ENCODE measurements at places on chromosomes 11 and 22.

DNA sequence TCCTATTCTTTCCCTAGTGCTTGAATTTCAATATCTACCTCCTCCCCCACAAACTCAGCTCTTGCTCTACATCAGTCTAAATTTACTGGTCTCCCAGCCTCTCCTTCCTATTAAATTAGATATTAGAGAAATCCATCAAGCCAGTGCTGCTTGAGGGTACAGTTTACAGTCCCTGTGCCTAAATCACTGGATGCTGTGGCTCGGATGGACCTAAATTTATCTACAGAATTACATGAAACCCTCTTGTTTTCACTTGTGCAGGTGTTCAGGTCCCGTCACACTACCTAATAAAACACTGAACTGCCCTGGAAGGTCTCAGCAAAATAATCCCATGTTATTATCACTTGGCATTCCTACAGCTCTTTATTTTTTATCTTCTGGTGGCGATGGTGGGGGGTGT lies 134.7 kb upstream of the E2F8 start:
- no peak for DNase-seq

GRCh38 chr11:7208391-7208790 lies 43.3 kb upstream of the SYT9 start:
- peak; percentile 0 for DNase-seq

DNA sequence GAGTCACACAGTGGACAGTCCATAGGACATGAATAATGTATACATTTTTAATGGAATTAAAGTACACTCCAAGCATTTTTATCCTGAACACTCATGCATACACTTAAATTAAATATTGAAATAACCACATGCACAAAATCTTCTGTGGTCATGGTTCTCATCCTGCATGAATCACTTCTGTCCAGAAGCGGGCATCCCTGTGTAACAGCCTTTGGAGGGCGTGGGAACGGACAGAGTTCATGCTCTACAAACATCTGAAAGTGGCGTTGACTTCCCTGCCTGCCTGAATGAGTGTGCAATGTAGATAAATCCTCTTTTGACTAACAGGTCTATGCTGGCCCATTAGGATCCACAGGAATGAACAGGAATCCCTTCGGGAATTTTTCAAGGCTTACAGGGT lies 780.2 kb downstream of the BRD1 start:
- DNase-seq: peak; percentile 19

GRCh38 chr11:105074166-105074530 lies 29.0 kb upstream of the CARD16 start:
- no peak for DNase-seq

- DNase-seq: no peak
Measured at GRCh38 chr11:69968396-69969347, 109.4 kb upstream of the ANO1 start.

DNA sequence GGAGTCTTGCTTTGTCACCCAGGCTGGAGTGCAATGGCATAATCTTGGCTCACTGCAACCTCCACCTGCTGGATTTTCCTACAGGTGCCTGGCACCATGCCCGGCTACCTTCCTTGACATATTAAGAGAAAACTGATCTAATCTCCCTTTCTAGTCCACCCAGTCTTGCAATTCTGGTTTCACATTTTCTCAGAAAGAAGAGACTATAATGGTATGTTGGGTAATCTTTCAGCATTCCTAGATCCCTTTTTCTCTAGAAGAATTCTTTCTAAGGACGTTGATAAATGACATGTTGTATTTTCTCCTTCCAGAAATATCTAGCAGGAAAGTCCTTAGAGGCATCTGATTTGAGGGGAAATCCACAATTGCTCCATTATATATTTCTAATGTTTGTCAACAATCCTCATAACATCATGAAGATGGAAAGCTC lies 10.4 kb upstream of the HSPA8 start:
- no peak for DNase-seq

DNA sequence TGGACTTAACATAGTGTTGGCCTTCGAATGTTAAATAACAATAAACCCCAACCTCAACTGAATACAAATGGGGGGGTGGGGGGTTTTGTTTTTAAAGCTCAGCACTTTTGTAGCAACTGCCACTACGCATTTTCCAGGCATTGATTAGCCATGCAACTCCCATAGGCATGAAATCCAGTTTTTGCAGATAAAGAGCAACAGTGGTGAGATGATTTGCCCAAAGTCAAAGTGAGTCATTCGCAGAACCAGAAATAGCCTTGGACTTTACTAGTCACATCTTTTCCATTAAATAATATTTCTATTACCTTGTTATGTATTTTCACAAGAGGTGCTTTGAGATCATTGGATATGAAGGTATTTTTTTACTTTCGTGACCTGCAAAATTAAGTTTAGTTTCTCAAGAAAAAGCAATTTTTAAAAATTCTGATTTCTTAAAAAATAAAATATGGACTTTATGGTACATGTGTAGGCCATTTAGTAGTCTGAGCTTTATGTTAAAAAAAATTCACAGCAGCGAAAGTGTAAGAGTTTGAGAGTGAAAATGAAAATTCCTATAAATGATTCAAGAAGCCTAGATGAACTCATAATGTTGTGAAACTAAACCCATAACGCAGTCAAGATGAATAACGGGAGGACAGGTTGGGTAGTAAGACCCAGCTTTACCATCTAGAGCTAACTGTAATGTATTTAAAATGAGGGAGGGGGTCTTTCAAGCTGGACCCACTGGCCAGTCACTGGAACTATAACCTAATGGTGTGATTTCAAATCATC lies 1.9 kb upstream of the PHF21A start:
- DNase-seq: no peak

GRCh38 chr11:61958590-61958989 lies 8.4 kb downstream of the BEST1 start:
- no peak for DNase-seq

DNA sequence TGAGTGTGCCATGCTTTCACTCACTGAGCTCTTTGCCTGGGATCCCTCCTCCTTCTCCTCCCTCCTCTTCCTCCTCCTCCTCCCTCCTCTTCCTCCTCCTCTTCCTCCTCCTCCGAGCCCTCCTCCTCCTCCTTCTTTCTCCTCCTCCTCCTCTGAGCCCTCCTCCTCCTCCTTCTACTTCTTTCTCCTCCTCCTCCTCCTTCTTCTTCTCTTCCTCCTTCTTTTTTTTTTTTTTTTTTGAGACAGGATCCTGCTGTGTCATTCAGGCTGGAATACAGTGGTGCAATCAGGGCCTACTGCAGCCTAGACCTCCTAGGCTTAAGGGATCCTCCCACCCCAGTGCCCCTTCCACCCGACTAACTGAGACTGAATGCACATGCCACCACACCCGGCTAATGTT lies 62.3 kb downstream of the DEUP1 start:
- DNase-seq: no peak

GRCh38 chr22:26724414-26724813 lies 67.0 kb downstream of the MIAT start:
- DNase-seq: no peak

- no peak for DNase-seq
Measured at GRCh38 chr11:44936525-44936924, 14.2 kb downstream of the TP53I11 start.

- DNase-seq: no peak
Measured at GRCh38 chr11:83558281-83558680, 272.1 kb upstream of the CCDC90B start.

DNA sequence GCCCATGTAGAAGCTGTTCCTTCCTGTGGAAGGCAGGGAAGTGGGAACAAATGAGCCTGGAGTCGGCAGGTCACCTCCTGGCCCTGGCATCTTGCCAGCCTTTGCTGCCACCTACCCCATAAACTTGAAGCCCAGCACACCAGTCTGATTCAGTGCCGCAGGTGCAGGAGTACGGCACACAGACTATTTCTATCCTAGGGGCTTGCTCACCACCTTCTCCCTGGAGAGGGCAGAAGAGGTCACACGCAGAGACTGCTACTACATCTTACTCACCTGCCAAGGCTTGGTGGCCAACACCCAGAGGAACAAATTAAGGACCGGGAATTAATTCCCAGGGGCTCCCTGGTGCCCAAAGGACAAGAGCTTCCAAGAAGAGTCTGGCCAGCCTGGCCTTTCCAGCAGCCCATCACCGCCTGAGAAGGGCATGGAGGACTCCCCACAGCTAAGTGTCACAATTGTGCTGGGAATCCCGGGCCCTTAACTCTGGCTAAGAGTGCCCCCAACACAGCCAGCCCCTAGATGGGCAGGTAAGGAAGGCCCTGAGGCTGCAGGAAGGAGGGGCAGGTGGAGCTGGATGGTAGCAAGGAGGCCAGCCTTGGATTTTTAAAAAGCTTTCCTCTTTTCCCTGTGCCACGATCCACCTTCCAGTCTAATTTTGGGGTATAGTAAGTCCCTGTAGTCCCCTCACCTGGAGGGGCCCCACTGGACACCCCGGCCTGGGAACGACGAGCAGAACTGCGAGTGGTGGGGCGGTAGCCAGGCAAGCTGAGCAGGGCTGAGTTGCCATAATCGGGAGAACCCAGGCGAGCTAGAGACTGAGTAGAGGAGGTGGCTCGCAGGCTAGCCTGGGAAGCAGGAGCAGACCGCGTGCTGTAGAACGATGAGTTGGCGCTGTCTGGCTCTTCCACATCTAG lies 6.9 kb downstream of the IL18BP start:
- DNase-seq: peak; percentile 72

- DNase-seq: peak; percentile 34
Measured at GRCh38 chr11:82701847-82702520, 31.7 kb downstream of the FAM181B start.

- no peak for DNase-seq
Measured at GRCh38 chr22:48152164-48152775, 1389.8 kb downstream of the TBC1D22A start.

DNA sequence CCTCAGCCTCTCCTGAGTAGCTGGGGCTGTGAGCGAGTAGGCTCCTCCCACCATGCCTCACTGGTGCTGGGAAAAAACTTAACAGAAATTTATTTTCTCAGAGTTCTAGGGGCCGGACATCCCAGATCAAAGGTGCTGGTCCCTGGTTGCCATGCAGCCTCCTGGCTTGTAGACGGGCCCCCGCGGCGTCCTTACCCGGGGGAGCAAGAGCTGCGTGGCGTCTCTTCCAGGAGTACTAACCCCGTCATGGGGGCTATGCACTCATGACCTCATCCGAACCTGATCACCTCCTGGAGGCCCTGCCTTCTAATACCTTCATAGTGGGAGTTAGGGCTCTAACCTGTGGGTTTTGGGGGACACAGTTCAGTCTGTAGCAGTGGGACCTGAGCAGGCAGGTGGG lies 2.6 kb downstream of the TRABD start:
- DNase-seq: no peak

DNA sequence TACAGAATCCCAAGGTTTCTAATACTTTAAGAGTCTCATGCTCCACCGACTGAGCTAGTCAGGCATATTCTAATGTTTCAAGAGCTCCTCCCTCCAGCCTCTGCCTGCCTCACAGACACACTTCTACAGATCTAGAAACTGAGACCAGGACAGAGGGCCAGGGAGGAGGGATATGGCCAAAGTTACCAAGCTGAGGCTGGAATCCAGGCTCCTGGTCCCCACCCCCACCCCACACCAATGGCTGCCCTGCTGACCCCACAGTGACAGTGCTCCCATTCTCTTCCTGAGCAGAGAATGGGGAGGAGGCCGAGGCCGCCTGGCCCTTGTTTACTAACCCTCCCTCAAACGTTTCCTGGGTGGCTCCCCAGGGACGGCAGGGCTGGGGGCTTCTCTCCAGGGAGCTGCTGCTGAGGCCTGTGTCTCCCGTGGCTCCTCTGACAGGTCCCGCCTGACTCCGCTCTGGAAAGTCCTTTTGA lies 2.2 kb downstream of the PLEKHB1 start:
- peak; percentile 41 for DNase-seq

DNA sequence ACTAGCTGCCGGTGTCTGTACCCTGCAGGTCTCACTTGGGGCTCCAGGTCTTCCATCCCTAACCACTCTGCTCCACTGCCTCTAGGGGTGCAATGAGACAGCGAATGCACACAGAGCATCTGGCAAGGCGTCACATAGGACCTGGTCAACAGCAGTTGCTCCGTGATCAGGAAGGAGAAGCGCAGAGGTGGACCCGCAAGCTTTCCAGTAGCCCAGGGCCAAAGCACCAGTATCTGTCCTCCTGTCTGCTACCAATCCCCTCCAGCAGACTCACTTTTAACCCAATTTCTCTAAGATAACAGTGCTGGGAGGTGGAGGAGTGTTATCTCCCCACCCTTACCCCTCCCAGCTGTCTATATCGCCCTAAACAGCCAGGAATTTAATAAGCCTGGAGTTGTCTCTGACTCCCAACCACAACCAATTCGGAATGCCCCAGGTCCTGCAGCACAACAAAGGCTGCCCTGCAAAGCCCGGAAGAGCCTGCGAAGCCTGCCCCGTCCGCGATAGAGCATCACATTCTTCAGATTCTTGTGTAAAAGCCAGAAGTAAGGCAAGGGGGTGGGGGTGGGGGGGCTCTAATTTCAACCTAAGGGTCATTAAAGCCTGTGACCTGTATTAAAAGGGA lies 19.3 kb downstream of the MYH9 start:
- no peak for DNase-seq

GRCh38 chr22:30474121-30474520 lies 2.3 kb upstream of the SEC14L3 start:
- no peak for DNase-seq

DNA sequence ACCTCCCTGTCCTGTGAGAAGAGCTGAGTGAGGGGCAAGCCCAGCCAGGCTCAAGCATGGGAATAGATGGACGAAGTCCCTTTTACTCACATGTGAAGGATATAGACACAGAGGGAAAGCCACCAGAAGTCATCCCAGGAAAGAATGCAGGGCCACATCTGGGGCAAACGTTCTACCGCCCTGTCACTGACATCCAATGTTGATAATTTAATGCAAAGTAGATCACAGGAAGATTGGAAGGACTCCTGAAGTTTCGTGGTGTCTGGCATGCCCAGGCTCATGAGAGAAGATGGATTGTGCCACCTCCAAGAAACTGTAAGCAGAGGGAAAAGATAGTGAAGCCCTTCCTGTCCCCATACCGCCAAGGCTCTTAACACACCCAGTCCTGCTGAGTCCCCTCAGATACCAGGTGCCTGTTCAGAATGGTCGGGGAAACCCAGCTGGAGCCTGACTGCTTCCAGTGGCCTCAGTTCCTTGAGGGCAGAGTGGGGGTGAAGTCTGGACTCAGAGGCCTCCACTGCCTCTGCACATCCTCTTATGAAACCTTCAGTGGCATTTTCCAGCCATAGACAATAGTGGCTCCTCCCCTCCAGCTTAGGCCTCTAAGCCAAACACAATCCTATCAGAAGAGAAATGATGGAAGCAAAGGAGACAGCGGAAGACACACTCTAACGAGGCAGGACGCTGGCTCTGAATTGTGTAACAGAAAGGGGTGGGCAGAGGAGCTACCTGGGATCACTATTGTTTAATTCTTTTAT lies 7.5 kb upstream of the STK33 start:
- DNase-seq: no peak

GRCh38 chr11:62439785-62440602 lies 21.2 kb downstream of the SCGB1A1 start:
- no peak for DNase-seq

GRCh38 chr11:111631666-111632039 lies 29.4 kb downstream of the SIK2 start:
- no peak for DNase-seq

- DNase-seq: no peak
Measured at GRCh38 chr11:134784568-134784967, 372.5 kb upstream of the B3GAT1 start.

DNA sequence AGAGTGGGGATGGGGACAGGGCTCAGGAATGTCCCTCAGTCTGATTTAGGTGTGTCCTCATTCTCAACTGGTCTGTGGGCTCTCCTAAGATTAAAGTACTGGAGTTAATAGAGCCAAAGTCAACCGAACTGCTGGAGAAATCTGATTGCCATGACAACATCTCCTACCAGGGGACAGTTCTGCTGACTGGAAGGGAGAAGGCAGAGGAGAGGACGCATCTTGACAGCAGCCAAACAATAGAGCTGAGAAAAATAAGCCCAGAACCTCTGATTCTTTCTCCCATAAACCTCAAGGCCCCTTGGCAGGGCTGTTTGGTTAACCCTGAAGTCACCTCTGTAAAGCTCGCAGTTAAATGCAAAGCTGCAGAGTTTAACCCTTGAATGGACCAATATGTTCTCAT lies 2.8 kb downstream of the KCTD14 start:
- no peak for DNase-seq

Data from NCI-H510A treated with DMSO at 0.1 percent for 48 hours (cell line).